ENCODE measurements at places on chromosomes 5 and 9.

DNA sequence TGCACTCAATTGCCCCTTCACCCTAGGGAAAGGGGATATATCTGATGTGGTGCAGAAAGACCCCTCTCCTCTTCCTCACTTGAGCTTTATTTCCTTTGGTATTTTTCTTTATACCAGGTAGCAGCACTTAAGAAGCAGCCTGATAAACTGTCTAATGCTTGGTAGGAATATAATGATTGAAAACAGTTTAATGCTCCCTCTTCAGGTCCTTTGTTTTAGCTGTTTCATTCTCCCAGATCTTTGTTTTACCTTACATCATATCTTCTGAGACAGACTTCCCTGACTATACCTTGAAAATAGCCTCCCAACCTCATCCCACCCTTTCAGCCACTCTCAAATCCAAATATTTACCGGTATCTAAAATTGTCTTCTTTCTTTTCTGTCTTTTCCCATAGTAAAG lies 87.9 kb downstream of the NUDT12 start:
- DNase-seq: no peak

GRCh38 chr5:80976985-80977384 lies 16.8 kb downstream of the RASGRF2 start:
- no peak for DNase-seq

- DNase-seq: peak; percentile 21
Measured at GRCh38 chr5:109705596-109705995, 15.9 kb downstream of the MAN2A1 start.

- DNase-seq: no peak
Measured at GRCh38 chr9:89690334-89690912, 85.6 kb downstream of the GADD45G start.

- no peak for DNase-seq
Measured at GRCh38 chr9:113503131-113503541, 39.6 kb downstream of the RGS3 start.

GRCh38 chr5:9513827-9514226 lies 32.0 kb downstream of the SEMA5A start:
- peak; percentile 40 for DNase-seq

DNA sequence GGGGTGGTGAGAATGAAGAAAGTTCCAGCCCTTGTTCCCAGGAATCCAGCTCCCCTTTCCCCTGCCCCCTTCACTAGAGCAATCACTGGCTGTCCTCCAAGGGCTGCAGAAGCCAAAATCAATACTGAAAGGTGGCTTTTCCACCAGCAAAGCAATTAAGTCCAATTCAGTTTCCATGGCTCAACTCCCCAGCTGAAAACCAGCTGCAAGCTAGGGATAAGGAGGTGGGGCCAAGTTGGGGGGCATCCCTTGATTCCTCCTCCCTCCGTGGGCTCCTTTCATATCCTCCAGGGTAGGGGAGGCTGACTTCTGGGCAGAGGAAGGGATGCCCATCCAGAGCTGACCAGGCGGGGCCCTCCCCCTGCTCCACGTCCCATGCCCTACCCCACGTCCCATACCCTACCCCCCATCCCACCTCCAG lies 22.7 kb downstream of the CAMK2A start:
- DNase-seq: no peak

DNA sequence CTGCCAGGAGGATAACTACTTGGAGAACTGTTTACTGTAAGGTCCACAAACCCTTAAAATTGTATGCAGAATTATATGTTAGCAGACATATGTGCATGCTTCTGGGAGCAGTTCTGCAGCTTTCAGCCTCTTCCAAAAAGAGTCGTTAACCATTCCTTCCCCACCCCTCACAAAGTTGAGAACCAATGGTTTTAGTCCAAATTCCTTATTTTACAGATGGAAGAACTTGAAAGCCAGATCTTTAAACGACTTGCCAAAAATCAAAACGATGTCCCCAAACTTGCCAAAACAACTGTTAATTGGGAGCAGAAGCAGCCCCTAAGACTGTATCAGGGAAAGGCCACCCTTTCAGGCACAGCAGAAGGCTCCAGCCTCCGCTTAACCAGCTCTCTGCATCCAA lies 266.4 kb upstream of the ANKRD55 start:
- DNase-seq: no peak

DNA sequence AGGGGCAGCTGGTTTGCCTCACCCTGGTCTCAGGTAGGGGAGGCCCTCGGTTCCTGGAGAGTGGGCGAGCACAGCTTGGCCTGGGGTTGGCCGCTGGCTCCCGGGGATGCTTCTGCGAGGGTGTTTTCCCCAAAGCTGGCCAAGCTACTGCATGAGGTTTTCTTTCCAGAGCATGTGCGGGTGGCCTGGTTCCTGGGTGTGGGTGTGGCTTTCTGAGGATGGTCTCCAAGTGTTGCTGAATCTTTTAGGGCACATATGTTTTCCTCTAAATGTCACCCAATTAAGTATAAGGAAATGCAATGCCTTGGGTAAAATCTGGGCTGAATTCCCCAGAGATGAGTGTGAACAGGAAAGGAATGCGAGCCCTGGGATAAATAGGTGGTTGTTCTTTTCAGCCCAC lies 115.8 kb upstream of the ICE1 start:
- DNase-seq: no peak

- no peak for DNase-seq
Measured at GRCh38 chr9:112174222-112174964, 704 bp downstream of the SUSD1 start.

DNA sequence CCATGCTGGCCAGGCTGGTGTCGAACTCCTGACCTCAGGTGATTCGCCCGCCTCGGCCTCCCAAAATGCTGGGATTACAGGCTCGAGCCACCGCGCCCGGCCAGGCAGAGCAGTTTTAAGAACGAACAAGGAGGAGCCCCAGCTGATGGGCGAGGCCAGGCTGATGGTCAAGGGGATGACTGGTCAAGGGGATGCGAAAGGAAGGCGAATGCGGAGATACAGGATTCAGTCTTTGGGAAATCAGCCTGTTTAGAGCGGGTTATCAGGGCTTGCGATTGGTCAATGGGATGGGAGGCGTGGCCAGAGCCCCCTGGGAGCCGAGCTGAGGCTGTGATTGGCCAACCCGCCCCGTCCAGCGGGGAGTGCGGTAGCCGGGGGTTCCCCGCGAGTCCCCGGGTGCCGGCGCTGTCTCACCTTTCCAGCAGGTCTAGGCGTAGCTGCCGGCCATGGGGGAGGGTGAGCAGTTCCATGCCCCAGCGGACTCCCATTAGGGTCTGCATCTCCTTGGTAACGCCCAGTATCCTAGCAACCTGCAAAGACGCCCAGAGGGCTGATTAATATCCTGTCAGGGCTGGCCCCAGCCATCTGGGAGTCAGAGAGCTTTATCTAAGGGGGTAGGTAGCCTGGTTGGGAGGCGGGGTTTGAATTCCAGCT lies 7.5 kb upstream of the TOR2A start:
- no peak for DNase-seq

DNA sequence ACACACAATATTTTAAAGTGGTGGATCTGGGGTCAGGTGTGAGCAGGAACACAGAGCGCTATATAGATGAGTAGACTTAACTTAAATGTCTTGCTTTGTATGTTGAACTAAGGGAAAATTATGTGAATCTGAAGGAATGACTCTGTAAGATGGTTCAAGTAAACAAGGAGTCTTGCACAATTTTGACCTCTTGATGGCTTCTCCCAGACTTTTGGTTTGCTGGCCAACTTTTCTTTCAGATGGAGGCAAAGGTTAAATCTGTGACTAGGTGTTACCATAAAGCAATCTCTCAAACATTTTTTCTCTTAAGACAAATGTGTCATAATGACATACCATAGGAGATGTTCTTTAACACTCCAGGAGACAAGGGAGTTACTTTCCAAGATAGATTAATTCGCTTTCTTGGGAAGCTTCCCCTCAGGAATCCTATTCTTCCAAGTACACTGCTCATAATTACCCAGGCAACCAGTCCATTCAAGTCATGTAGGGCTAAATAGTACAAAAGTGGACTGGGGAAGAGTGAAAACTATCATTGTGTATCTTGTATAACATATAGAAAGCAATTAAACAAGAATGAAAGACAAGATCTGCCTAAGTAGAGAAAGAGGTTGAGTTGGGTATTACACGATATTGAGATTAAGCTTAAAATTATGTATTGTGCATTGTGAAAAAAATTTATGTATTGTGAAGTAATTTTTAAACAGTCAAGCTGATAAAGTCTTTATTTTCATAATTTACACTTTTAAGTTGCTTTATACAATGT lies 60.3 kb upstream of the SLC27A6 start:
- DNase-seq: no peak

DNA sequence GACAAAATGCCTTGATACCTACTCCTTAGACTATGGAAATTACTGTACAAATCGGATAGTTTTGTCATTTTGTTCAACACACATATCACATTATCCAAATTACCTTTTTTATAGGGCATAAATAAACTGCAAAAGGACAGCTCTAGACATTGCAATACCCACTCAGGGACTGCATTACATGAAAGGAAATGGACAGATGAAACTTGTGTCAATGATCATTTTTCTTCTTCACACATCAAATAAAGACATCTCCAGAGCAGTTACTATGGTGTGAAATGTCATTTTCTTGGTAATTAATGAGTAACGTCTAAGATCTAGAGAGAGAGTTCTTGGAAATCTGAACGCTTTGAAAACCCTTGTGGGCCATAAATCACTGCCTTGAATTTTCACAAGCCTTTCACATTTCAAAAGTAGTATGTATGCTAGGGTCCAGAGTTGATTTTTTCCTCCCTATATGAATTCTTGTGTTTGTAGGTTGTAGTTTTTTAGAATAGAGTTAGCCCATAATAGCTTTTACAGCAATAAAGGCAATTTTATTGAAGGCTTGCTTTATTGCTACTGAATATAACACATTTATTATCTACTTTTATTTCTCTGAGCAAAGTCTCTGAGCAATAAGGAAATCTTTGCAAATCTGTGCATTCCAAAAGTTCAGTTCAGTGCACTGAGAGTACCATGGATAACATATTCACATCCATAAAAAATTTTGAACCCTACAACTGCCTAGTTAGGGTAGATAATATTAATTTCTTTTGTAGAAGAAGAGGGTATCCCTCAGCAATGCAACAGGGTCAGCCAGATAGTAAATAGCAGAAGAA lies 358.0 kb upstream of the PCSK5 start:
- no peak for DNase-seq

GRCh38 chr9:117555964-117556629 lies 141.2 kb upstream of the ASTN2 start:
- DNase-seq: peak; percentile 48

DNA sequence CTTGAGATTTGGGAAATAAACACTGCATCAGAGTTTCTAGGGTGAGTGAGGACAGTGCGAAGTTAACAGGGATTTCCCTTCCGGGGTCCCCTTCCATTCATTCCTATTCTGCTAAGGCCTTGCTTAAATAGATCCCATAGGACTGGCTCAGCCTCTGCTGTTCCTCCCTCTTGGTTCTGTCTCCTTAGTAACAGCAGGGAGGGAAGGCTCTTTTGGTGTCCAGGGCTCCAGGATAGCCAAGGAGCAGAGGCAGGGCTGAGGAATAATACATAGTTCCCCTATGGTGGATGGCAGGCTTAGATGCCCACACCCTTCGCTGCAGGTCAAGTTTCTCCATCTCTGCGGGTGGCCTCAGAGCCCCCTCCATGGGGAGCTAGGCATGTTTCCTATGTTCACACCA lies 591.7 kb downstream of the ACTL7B start:
- no peak for DNase-seq

DNA sequence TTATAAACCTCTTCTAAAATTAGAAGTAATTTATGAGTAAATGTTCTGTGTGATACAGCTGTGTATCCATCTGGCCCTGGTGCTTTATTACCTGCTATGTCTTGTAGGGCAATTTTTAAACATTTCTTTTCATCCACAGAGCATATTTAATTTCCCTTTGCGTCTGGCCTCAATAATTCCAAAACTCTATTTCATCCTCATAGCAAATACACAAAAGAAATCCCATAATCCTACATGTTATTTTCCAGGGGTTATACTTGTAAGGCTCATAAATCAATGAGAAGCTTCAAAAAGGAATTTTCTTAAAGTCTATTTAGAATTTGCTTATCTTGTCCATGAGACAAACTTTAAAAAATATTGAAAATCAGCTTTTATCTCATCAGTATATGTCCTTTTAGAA lies 167.0 kb downstream of the TTC39B start:
- no peak for DNase-seq

GRCh38 chr5:160643616-160644240 lies 208.3 kb downstream of the ATP10B start:
- DNase-seq: no peak

DNA sequence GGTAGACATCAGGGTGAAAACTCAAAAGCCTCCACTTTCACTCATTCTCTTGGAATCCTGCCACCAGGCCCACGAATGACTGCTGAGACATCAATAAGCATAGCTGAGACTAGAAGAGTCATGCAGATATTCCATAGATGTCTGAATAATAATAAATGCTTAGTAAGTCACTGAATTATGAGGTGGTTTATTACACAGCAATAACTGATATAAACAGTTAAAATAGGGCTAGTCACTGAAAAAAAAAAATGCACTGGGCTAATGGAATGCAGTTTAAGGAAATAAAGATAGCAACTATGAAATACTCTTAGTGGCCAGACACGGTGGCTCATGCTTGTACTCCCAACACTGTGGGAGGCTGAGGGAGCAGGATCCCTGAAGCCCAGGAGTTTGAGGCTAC lies 262.8 kb upstream of the CDH6 start:
- peak; percentile 54 for DNase-seq

DNA sequence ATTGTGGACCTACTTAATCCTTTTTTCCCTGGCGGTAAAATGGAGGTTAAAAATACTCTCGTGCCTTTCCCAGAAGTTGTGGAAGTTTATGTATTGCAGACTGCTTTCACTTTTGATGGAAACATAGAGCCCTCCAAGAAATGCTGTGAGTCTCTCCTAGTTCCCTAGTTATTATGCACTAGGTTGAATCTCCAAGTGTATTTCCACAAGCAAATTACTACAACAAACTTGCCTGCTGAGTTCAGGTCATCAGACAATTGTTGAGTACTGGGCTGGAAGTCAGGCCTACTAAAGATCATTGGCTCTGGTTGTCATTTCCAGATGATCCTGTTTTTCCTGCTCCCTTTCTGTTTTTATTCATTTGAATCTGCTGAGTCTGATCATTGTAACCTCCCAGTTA lies 104.1 kb downstream of the CD180 start:
- no peak for DNase-seq

Data from brain microvascular endothelial cell (primary cell).